NCI-H446 treated with DMSO at 0.1 percent for 48 hours (cell line): ENCODE measurements at places on chromosomes 5 and 9.

GRCh38 chr5:52648726-52649125 is 139.0 kb upstream of the ITGA1 start:
- DNase-seq: no peak

DNA sequence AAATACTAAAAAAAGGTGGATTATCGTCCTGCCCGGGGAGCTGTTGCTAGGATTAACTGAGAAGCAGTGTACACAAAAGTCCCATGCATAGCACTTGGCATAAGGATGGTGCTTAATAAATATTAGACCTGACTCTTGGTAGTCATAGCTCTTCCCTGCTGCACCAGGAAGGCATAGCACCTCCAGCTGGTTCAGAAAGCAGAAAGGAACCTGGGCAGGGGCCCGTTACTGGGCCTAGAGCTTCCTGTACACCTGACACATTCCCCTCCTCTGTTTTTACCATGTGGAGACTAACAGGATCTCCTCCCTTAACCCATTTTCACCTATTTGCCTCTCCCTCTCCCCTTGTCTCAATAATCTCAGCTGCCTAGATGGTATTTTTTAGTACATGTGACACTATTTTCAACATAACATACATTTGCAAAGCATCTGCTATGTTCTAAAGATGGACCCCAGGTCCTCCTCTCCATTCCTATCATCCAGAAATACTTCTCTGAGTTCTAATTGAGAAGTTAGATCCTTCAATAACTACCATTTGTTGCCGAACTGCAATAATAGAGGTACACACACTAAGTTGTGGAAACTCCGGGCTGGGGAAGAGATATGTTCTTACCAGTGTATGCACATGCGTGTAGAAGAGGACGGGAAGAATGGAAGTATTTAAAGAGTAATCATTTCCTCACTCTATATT is 3.2 kb upstream of the ANP32B start:
- no peak for DNase-seq

GRCh38 chr5:131223751-131224386 is 40.0 kb upstream of the CDC42SE2 start:
- no peak for DNase-seq

DNA sequence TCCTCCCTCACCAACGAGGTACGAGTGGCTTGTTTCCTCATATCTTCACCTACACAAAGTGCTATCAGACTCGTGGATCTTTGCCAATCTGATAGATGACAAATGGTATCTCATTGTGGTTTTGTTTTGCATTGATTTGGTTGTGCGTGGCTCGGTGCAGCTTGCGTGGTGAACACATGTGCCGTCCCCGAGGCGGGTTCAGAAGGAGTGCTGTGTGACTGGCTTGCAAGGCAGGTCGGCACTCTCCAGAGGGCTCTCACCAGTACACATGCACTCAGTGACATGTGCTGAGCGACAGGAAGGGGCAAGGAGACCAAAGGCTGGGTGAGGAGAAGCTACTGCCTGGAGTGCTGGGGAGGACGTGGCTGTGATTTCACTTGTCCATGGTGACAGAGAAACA is 95.3 kb upstream of the PITX1 start:
- DNase-seq: no peak

GRCh38 chr9:125822160-125822559 is 75.0 kb downstream of the PBX3 start:
- no peak for DNase-seq

GRCh38 chr5:130871346-130872086 is 293.5 kb downstream of the HINT1 start:
- no peak for DNase-seq

DNA sequence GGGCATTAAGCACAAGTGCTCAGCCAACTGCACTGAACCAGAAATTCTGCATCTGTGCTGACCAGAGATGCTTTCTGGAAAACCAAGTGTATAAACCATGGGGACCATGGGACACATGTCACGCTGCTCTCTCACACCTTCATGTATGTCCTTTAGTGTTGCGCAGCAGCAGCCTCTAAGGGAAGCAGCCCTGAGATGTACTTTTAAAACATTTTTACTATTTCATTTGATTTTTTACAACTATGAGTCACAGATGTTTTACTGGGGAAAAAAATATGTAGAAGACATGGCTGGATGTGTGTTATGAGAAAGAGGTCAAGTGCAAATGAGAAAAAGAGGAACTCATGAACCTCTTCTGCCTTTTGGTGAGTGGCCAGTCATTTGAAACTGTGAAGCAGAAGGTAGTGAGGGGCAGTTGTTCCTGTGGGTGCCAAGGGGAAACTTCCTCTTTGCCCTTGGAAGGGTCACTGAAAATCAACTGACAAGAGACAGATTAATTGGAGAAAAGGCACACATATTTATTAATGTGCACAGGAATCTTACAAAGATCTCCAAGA is 31.4 kb upstream of the SYK start:
- DNase-seq: no peak

DNA sequence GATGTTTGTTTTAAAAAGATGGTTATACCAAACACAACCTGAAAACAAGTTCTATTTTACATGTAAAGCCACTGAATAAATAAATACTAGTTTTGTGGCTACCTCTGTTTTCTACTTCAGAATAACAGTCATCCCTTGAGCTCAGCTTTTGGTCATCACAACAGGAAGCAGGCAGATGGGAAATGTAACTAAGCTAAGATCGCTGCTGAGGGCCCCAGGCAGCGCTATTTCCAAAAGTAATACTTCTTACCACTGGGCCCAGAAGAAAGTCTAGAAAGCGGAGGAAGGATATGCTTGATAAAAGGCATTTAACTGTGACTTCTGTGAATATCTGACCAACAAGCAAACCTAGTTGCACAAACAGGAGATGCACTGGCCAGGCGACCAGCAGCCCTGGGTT is 61.4 kb downstream of the SERINC5 start:
- DNase-seq: no peak

GRCh38 chr9:16103620-16104397 is 551.0 kb downstream of the CCDC171 start:
- no peak for DNase-seq
